ENCODE measurements at places on chromosomes 2 and 18.

GRCh38 chr2:134408386-134408785 lies 154.5 kb downstream of the MGAT5 start:
- DNase-seq, result no peak

- no peak for DNase-seq
Measured at GRCh38 chr18:2441544-2441943, 129.8 kb downstream of the METTL4 start.

DNA sequence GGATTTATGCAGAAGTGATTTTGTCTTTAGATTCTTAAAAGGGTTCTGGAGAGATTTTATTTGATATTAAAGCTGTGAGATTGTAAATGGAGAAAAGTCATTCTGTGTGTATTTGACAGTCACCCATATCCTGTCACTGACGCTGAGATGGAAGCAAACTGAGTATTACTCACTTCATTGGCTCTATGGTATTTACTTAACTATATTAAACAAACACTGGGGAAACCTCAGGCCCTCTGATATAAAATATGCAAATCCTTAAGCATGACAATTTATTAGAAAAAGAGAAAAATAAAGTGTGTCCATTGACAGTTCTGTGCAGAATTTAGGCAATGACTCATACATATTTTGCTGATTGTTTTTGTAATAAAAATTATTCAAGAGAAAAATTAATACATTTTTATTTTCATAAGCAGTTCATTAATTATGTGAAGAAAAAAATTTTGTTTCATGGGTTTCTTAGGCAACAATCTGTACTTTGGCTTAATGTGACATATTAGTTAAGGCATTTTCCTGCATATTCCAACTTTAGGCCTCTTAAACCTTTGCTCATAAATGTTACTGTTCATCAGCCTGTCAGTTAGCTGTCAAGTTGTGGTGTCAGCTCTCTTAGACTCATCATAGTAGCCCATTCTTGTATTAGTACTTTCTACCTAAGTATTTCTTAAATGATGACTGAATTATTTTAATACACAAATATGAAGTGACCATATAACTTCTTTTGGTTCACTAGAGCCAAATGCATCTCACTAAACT lies 99.9 kb downstream of the PARD3B start:
- DNase-seq, result no peak

DNA sequence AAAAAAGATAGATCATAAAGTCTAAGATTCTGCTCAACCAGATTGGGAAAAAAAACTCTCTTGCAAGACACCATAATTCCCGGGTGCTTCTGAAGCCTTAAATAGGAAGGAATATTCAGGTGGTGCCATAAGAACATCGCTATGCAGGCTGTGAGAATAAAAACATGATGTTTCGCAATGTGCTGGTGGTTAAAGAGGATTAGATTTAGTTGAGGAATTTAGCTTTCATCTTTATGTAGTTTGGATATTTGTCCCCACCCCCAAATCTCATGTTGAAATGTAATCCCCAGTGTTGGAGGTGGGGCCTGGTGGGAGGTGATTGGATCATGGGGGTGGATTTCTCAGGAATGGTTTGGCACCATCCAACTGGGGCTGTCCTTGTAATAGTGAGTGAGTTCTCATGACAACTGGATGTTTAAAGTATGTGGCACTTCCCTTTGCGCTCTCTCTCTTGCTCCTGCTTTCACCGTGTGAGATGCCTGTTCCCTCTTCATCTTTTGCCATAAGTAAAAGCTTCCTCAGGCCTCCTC lies 132.2 kb downstream of the AKAIN1 start:
- no peak for DNase-seq

DNA sequence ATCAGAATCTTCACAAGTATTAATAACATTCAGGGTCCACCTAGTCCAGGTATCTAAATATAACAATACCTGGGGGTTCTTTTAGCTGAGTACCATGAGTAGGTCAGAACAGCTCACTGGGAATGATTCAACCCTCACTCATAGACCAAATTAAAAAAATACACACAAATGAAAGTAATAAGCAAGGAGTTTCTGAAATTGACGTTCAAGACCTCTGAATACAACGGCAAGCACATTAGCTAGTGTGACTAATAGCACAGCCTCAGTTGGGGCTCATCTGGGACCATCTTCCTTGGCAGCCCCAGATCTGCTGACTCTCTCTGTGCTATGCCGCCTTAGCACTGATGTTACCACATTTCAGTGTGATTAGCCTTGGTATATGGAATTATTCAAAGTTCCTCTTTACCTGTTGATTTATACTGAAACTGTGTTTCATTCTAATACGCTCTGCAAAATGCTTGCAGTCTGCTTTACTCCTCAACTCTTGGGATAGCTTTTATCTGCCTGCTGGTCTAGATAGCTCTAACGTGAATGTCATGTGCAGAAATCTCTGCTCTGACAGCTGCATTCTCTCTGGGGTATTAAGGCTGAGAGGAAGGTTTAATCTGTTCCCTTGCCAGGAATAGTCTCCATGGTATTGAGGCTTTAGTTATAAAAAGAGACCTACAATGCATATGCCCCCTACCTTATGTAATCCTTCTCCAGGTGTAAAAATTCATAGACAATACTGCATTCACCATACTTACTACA lies 153.3 kb downstream of the METTL4 start:
- no peak for DNase-seq

DNA sequence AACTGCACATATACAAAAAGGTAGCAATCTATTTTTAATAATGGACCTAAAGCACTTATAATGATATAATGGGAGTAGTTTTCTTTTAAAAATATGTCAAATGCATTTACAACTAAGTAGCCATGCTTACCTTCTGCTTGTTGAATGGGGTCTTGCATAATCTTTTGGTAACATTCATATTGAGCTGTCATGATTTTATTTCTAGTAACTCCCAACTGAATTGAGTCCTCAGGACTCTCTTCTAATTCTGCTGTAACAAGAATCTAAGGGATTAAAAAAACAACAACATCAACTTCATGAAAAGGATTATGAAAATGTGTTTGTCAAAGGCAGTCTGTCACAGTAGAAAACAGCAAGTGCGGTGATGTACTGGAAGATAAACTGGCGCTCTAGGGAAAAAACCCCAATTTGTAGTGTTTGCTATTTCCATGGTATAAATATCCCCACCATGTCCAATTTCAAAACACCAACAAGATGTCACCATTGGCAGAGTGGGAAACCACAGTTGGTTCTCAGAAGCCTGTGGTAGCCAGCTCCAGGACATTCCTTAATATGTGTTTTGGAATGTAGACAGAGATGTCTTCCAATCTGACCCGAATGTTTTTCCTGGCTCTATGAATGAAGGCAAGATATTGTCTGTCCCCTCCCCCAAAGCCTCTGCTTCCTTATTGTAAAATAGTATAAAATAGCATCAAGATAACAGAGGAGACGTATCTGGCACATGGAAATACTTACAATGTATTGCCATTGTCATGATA lies 64.8 kb downstream of the CALCRL start:
- no peak for DNase-seq

DNA sequence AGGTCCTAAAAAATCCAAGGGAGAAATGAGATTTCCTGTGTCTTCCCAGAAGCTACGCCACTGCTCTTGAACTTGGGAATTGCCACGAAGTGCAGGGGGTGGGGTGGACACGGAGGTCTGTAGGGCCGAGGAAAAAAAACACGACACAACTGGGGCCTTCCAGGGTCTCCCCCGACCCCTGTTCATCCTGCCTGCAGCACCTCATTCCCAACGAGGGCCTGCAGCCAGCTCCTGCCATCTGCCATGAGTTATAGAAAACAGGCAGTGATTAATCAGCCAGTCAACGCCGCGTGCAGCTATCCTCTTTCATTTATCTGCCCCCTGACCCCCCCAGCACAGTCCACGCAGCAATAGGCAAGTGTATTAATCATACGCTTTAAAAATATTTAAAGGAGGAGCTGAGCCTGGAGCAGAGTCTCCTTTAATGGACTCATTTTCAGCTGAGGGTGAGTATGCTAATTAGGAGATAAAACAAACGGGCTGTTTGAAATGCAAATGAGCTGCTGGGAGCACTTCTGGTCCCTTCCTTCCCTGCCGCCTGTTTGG lies 209.9 kb downstream of the TFCP2L1 start:
- DNase-seq, result no peak

GRCh38 chr2:80291656-80292055 lies 12.9 kb downstream of the LRRTM1 start:
- no peak for DNase-seq
